ENCODE measurements at places on chromosomes 5 and 9. TPM values are rescaled to one million over a fixed set of nuclear protein-coding genes. Genes with fewer than 3 reads are reported as not detected.
A peak's percentile ranks its signal among the peaks of the same experiment; 100 is the strongest.

DNA sequence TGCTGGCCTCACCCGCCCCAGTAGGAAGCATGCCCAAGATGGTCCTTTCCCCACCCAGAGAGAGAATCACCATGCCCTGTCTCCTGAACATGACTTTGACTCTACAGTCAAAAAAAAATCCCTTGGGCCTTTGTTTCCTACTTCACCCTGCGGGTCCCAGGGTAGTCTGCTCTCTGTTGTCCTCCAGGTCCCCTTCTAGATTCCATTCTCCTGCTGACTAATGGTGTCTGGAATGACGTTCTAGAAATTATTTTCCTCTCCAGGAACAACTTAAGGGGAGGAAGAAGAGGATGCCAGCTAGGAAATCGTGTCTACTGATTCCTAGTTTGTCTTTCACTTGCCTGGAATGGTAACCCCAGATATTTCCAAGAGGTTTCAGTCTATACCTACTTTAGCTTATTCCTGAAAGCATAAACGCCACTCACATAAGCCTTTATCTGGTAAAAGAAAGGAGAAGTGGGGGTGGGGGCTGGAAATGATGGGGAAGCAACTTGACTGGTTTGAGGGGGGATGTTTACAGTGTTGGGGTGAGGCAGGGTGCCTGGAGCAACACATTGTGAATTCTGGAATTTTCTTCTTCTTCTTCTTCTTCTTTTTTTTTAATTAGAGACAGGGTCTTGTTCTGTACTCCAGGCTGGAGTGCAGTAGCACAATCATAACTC lies 93.9 kb downstream of the SNX18 start:
- DNase-seq, result no peak

GRCh38 chr9:120107138-120107537 lies 472.8 kb downstream of the CDK5RAP2 start:
- DNase-seq, result no peak

- no peak for DNase-seq
Measured at GRCh38 chr5:127298656-127299055, 8.1 kb downstream of the MEGF10 start.

DNA sequence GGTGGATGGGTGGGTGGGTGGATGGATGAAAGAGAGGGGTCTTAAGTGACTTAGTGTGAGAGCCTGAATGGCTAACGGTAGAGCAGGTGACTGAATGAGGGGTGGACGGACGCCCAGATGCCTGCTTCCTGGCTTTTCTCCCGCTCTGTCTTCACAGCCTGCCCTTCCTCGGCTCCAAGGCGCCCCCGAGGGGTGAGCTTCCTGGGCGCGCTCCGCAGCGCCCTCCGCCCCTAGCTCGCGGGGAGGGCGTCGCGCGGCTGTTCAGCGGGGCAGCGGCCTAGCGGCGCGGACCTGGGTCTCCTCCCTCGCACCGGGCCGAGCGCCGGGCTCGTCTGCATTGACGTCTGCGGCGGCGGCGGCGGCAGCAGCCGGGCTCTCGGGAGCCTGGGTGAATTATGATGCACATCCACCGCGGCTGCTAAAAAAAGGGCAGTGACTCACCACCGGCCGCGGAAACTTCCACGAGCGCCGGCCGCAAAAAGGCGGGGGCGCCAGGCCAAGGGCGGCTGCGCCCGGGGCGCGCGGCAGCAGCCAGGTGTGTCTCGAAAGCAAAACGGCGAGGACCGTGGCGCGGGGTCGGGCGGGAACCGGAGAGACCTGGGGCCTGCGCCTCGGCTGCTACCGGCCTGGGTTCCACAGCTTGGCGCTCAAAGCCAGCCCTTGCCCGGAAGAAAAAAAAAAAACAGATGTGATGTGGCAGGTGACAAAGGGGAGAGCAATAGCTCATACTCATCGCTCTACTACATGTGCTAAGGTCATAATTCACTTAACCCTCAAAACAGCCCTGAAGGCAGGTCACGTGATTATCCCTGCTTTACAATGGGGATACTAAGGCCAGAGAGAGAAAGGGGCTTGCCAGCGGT lies 143.0 kb upstream of the ADRA1B start:
- DNase-seq, result peak; percentile 86

- no peak for DNase-seq
Measured at GRCh38 chr5:102758576-102758975, 3.5 kb downstream of the PAM start.

GRCh38 chr9:132797861-132798659 lies 80.0 kb downstream of the AK8 start:
- no peak for DNase-seq

GRCh38 chr9:91483835-91484234 lies 60.2 kb upstream of the NFIL3 start:
- no peak for DNase-seq

- DNase-seq, result no peak
Measured at GRCh38 chr9:97993000-97993399, 9.9 kb downstream of the ANP32B start.

The DDX4 gene
- total RNA-seq, result not detected

The CNTFR gene
- total RNA-seq, result 7.8 TPM

The SPATA9 gene
- not detected for total RNA-seq

The CCL21 gene
- total RNA-seq, result 4.9 TPM

The ZNF883 gene
- total RNA-seq, result 5.7 TPM

The IFNA21 gene
- not detected for total RNA-seq

The WNT8A gene
- not detected for total RNA-seq

The SLU7 gene
- 50.1 TPM for total RNA-seq
